Fibroblast of skin of abdomen (primary cell): ENCODE measurements at places on chromosomes 13 and 19.

DNA sequence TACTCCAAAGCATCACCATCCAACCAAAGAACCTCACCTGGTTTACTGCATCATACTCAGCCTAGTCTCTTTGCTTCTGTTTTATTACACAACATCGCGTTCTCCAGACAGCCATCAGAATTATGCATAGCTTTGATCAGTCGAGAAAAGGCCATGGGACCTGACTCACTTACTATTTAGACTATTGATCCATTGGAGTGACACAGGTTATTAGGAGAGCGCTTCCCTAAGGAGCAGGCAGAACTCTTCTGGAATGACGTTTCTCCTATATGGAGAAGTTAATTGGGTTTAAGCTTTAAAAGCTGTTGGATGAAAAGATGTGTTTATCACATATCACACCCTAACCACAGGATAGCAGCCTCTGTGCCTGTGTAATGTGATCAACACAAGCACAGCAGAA, 649.1 kb upstream of the SLC10A2 start:
- DNase-seq: no peak

GRCh38 chr19:44313231-44313630, 8.4 kb upstream of the ZNF235 start:
- no peak for DNase-seq

DNA sequence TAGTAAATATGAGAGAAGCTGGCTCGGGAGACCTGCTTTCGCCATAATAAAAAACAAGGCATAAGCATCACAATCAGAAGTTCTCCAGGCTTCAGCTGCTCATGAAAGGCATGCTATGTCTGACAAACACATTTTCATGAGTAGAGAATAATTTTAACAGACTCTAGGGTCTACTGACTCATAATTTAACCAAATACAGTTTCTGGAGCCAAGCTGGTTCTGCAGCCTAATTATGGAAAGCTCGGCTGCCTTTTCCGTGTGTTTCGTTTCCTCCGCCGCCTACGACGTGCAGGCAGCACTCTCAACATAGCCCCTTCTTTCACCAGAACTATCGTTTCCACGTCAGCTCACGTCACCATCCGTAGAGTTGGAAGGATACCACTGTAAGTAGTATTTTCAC, 5.7 kb downstream of the MCF2L start:
- no peak for DNase-seq

GRCh38 chr13:47687577-47687976, 313.5 kb downstream of the SUCLA2 start:
- no peak for DNase-seq

- no peak for DNase-seq
Measured at GRCh38 chr19:7482584-7483439, 6.0 kb downstream of the PEX11G start.

DNA sequence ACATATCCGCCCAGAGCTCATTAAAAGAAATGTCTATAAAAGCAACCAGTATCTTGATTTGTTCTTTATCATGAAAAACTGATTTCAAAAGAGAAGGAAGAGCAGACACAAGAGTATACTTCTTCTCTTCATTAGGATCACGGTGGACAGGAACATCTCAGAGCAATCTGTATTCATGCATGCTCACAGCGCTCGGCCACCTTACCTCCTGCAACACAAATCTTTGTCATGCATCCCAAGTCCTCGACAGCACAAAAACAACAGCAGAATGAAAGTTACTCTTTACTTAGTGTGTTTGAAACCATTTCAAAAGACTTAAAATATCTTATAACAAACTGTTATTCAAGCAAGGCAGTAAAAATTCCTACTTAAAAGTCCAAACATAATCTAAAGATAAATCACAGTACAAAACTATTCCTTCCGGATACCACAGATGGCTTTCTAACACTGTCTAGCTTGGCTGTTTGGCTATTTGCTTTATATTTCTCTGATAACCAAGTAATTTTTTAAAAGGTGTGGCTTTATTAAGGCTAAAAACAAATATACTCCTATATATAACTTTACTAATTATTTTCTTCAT, 174.5 kb downstream of the TBC1D4 start:
- DNase-seq: peak; percentile 21

- DNase-seq: no peak
Measured at GRCh38 chr19:55312621-55313512, 12.3 kb downstream of the TMEM150B start.

- no peak for DNase-seq
Measured at GRCh38 chr13:114024603-114025404, 50.9 kb upstream of the C13orf46 start.

DNA sequence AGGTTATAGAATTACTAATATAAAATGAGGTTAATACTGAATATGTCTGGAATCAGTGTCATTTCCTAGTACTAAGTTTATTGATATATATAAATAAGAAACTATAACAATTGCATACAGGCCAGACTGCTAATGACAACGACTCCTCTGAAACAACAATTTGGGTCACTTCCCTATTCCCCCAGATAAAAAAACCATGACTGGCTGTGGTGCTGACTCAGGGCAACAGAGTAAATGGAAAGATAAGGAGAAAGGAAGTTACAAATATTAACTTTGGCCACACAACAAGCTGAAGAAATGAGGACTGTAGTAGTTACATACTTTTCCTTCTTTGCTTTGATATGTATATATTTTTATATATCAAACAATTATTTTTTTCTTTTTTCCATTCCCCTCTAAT, 263.7 kb upstream of the PCDH9 start:
- no peak for DNase-seq

GRCh38 chr13:44157606-44158005, 216.0 kb upstream of the SERP2 start:
- no peak for DNase-seq

DNA sequence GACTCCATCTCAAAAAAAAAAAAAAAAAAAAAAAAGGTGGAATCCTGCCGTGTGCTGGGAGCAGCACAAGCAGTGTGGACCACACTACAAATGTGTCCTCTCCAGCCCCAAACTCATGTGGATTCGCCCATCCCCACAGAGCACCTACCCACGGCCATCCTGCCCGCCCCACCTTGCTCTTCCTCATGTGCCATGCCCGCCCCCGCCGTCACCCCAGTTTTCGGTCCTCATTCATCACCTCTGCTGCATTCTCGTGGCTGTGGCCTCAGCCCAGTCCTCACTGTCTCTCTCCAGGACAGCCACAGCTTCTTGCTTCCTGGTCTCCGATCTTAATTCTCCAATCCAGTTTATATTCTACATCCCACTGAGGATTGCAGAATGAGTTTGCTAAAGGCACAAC, 80.0 kb upstream of the TM9SF2 start:
- no peak for DNase-seq

- DNase-seq: no peak
Measured at GRCh38 chr19:32309711-32310390, 35.6 kb upstream of the ZNF507 start.

DNA sequence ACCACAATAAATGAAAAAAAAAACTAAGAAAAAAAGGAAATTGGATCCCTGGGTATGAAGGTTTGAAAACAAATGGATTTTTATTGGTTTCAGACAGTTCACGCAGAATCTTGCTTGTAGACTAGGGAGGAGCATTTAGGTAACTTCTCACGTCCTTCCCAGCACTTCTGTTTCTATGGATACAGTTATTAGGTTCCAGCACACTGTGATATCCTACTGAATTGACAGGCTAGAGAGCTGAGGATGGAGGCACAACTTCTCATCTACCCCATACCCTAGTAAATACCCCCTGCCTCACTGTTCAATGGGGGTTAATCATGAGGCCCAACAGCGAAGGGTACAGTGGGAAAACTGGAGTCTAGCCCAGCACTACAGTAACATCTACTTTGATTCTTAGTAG, 304.1 kb downstream of the ENOX1 start:
- no peak for DNase-seq

DNA sequence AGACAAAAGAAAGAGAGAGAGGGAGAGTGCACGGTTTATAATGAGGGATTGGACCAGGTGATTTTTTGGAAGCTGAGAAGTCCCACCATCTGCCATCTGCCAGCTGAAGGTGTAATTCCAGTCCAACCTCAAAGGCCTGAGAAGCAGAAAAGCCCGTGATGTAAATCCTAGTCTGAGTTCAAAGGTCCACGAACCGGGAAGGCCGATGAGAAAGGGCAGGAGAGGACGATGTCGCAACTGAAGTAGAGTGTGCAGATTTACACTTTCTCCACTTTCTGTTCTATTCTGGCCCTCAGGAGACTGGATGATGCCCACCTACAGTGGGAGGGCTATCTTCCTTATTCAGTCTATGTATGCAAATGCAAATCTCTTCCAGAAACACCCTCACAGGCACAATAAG, 500.0 kb downstream of the DIAPH3 start:
- no peak for DNase-seq

- peak; percentile 85 for DNase-seq
Measured at GRCh38 chr13:106109391-106109791, 426.1 kb downstream of the EFNB2 start.

GRCh38 chr19:49430678-49431329, 5.6 kb downstream of the GFY start:
- no peak for DNase-seq

DNA sequence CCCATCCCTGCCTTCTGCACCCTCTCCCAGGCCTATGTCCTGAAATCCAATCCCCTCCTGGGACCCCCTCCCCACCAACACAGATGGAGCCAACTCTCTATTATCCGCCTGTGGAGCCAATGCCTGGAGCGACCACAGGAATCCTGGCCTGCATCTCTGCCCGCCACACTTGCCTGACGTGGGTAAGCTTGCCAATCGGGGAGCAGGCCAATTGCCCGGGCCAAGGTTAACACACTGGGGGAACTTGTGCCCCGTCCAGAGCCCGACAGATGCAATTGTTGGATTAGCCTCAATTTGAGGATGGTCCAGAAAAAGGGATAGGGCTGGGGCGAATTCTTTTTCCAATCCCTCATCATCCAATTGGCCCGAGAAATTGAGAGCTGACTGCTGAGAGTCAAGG, 5.9 kb downstream of the WIZ start:
- no peak for DNase-seq

DNA sequence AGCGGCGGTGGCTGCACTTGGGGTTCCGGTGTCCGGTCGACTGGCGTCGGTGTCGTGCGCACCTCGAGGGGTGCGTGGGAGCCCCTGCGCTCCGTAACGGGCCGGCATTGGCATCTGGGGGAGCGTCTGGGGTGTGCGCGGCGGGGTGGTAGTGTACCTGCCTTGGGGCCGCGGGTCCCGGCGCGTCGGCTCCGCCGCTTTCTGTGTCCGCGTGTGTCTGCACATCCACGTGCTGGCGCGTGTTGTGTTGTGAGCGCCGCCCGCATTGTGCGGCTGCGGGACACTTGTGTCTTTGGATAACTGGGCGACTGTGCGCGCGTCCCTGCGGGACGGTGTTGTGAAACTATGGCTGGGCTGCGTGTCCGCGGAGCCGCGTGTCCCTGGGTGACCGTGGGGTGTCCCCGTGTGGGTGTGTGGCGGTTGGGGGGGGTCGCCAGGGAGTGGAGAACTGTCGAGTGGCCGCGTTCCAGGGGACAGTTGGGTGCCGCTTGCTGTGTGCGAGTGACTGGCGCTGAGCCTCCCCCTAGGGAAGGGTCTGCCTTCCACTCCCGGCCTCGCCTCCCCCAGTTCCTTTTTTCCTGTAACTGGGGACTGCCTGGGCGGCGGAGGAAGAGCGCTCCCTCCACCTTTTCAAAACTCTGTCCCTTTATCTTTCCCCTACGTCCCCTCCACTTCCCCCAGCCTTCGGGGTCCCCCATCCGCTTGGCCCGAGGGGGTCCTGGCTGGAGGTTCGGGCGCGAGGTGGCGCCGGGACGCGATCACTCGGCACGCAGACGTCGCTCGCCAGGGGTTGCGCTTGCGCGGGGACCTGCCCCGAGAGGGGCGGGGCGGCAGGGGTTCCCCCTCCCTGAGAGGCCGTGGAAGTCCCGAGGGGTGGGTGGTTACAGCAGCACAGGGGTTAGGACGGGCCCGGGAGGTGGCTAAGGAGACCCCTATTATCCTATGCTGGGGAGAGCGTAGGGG, 5.7 kb upstream of the NFIC start:
- DNase-seq: no peak

DNA sequence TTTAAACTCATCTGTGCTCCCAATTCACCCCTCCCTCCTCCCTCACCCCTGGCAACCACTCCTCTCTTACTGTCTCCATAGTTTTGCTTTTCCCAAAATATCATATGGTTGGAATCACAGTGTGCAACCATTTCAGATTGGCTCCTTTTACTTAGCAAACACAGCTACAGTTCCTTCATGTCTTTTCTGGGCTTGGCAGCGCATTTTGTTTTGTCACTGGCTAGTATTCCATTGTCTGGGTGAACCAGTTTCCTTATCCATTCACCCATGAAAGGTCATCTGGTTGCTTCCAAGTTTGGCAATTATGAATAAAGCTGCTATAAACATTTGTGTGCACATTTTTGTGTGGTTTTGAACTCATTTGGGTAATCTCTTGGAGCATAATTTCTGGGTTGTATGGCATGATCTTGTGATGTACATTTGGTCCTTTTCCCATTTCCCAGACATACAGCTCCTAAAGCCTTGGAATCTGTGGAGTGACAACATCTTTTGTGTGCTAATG, 23.9 kb upstream of the GAS6 start:
- DNase-seq: no peak

GRCh38 chr19:43721469-43722048, 5.7 kb downstream of the IRGC start:
- DNase-seq: no peak

DNA sequence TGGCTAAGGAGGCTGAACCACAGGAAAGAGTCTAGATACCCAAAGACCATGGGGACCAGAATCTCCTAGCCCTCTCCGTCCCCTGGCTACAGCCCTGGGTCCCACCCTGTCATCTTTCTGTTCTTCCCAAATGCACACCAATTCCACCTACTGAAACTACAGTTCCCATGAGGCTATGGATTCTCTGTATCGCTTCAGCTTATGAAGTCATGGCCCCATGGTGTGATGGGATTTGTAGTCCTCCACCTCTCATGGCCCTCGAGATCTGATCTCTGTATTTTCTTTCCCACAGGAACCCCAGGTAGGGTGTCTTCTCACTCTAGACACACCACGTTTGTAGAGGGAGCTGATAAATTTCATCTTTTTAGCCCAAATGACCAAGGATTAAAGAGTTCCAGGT, 11.8 kb downstream of the PTPRH start:
- no peak for DNase-seq
